T-helper 2 cell (primary cell): ENCODE measurements at places on chromosomes 4 and X.

GRCh38 chr4:6262847-6263487 is 6.7 kb upstream of the WFS1 start:
- DNase-seq, result no peak

DNA sequence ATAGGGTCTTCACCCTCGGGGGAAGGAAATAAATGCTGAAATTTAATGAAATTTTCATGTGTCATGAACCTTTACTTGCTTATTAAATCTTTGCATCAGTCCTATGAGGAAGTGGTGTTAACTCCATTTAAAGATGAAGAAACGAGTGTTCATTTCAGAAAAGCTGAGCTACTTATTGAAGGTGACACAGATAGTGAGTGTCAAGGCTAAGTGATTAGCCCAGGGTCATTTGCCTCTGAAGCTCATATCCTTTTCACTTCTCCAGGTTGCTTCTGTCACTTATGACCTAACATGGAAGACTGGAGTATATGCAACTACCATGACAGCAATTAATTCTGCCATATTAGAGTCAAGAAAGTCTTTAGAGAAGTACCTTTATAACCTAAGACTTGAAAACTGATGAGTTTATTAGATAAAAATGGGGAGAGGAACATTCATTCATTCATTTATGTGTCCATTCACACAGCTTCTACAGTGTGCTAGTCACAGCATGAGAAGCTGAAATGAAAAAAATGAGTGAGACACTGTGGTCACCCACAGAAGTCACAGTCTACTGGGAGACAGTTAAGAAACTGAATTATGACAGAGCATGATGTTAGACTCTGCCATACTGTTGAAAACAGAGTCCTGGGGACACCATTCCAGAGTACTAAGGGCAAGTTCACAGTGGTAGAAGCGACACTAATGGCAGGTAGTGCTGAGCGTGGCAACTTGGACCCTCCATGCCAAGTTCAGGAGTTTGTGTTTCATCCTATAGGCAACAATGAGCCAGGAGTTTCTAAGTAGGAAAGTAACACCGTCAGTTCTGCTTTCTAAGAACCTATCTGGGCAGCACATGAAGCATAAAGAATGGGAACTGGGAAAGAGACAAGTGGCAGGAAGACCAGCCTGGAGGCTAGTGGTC is 21.3 kb downstream of the ALPK1 start:
- DNase-seq, result no peak

DNA sequence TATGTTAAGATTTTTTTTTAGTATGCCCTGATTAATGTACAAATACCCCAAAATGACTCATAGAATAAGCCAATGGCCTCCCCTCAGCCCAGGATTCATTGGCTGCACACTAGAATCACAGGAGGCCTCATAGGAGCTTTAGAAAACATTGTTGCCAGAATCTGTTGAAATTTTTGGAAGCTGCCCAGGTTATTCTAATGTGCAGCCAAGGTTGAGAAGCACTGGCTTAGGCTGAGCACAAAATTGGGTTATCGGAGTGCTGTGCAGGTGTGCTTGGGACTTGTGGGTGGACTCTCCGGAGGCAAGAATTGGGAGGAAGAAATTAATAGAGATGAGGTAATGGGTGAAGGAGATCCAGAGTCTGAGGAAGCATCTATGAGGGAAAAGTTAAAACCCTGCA is 41.3 kb upstream of the VCX start:
- DNase-seq, result no peak

DNA sequence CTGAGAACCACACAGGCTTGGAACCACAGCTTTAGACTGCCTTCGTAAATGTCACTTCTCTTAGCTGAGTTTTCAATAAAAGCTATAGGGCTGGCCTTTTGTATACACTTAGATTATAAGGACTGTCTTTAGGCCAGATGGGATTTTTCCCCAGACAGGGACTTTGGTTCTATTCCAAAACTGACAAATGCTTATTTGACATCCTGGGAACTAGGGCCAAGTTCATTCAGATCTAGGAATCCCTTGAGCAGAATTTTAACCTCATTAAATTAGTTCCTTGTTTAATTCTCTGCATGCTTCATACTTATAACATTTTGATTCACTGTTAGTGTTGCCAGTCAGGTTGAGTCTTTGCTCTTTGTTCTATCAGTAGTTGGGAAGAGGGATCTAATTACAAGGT is 23.1 kb downstream of the ZRSR2 start:
- DNase-seq, result no peak
